ENCODE measurements at places on chromosomes 2 and 18. TPM values are rescaled to one million over a fixed set of nuclear protein-coding genes. Genes with fewer than 3 reads are reported as not detected.

GRCh38 chr18:25737710-25738311 lies 352.6 kb downstream of the SS18 start:
- DNase-seq, result peak; percentile 52

- DNase-seq, result no peak
Measured at GRCh38 chr2:235217846-235218245, 266.0 kb downstream of the SH3BP4 start.

- DNase-seq, result no peak
Measured at GRCh38 chr2:108634576-108635160, 84.6 kb upstream of the RANBP2 start.

The G6PC2 gene
- not detected for polyA plus RNA-seq

DNA sequence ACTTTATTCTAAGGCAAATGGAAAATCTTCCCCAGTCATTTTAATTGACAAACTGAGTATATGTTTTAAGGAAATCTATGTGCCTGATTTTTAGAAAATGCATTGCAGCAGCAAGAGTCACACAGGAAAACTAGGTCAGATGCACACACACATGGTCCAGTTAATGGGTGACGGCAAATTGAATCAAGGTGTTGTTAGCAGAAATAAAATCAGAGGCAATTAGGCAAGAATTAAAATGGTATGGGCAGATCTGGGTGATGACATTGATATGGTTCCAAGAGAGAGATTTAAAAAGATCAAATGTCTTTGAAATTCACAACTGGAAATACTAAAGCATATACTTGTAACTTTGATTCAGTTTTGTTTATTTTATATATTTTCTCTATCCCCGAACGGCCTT lies 174.2 kb upstream of the CDH19 start:
- DNase-seq, result no peak

DNA sequence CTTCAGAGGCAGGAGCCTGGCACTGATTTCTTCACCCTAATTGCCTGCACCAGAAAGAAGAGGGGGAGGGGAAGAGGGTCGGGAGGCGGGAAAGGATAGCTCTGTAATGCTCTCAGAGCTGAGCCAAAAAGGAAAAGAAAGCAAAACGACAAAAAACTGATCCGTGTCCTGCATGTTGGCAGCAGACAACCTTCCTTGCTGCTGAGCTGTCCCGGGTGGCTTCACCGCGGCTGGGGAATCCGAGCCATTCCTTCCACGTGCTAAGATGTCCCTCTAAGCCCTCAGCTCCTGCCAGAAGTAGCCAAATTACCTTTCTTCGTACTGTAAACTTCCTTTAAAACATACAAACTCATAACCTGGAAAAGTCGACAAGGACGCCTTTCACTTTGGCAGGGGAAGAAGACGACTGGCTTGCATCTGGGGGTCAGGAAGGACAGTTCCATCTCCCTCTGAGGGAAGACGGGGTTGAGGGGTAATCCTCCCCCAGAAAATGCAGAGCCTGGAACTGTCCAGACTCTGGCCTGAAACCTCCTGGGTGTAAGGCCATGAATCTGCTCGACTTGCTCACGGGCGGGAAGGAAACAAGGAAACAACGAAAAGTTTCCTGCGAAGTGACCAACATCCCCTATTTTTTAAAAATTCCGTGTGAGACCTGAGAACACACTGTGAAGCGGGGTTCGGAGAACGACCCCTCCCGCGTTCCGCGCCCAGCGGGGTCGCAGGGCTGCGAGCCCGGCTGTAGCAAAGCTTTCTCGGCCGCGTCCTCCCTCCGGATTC lies 7.7 kb downstream of the OTX1 start:
- DNase-seq, result no peak

DNA sequence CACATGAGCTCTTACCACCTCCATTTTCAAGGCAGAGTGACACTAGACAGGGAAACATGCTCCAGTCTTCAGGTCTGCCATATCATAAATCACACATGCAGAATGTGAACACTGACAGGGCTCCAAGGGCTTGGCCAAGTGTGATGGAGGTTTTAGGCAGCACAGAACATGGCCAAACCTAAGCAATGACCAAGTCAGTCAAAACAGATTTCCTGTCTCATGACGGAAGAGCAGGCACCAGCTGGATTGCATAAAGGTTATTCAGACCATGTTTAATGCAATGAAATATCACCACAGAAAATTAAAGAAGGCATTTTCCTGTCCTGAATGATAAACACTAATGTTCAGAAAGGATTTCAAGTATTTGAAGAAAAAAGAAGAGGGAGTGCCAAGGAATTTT lies 72.5 kb downstream of the SUMO1 start:
- DNase-seq, result peak; percentile 30

GRCh38 chr2:139357972-139358371 lies 577.8 kb upstream of the NXPH2 start:
- no peak for DNase-seq

Data from BJ (cell line).